Hematopoietic multipotent progenitor cell treated with erythropoietin and hydrocortisone succinate and interleukin-3 and kit ligand, for 8 days (in vitro differentiated cells): ENCODE measurements at places on chromosomes 6 and 20.

DNA sequence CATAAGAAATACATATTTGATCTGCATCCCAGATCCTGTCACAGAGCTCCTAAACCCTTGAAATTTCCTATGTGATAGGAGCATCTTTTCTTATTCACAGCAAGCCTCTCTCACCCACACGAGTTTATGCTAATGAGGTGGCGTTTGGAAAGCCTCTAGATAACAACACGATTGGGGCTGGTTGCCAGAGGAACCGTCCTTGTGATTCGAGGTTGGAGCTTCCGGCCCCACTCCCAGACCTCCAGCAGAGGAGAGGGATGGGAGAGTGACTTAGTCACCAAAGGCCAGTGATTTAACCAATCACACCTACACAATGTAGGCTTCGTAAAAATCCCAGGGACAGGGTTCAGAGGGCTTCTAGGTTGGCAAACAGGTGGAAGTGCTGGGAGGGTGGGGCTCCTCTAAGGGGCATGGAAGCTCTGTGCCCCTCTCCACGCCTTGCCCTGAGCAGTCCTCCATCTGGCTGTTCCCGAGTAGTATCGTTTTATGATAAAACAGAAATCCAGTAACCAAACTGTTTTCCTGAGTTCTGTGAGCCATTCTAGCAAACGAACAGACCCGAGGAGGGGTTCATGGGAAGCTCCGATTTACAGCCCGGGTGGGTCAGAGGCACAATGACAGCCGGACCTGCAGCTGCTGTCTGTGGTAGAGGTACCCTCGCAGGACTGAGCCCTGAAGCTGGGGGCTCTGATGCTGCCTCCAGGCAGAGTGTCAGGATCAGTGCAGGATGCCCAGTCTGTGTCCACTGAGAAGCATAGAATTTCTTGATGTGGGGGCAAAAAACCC lies 238.1 kb upstream of the ARID1B start:
- DNase-seq: no peak

GRCh38 chr20:63280929-63281545 lies 8.4 kb downstream of the ARFGAP1 start:
- no peak for DNase-seq

DNA sequence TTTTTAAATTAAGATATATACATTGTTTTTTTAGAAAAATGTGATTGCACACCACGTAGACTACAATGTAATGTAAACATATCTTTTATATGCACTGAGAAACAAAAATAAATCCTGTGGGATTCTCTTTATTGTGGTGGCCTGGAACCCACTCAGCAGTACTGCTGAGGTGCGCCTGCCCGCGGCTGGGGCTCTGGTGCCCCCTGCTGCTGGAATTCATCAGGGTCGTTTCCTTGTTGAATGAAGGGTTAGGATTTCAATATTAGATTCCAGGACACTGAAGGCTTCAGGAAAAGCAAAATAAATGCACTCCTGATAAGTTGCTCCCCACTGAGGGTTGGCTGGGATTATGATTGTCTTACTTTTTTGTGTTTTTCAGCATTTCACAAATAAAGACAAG lies 175.8 kb upstream of the GGTLC1 start:
- no peak for DNase-seq

DNA sequence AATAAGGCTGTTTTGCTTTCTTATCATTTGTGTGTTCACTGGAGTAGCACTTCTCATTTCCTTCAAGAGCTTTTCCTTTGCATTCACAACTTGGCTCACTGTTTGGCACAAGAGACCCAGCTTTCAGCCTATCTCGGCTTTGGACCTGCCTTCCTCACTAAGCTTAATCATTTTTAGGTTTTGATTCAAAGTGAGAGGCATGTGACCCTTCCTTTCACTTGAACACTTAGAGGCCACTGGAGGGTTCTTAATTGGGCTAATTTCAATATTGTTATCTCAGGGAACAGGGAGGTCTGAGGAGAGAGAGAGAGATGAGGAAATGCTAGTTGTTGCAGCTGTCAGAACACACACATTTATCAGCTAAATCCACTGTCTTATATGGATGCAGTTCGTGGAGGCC lies 82.9 kb upstream of the SCAF8 start:
- peak; percentile 94 for DNase-seq

GRCh38 chr6:2524090-2524489 lies 226.6 kb downstream of the MYLK4 start:
- DNase-seq: peak; percentile 47

- no peak for DNase-seq
These were observed 315.7 kb upstream of the NT5E start for GRCh38 chr6:85134172-85134571.

GRCh38 chr6:109465772-109466171 lies 10.2 kb upstream of the MICAL1 start:
- no peak for DNase-seq

- no peak for DNase-seq
These were observed 233.0 kb downstream of the GMPR start for GRCh38 chr6:16471222-16471909.

DNA sequence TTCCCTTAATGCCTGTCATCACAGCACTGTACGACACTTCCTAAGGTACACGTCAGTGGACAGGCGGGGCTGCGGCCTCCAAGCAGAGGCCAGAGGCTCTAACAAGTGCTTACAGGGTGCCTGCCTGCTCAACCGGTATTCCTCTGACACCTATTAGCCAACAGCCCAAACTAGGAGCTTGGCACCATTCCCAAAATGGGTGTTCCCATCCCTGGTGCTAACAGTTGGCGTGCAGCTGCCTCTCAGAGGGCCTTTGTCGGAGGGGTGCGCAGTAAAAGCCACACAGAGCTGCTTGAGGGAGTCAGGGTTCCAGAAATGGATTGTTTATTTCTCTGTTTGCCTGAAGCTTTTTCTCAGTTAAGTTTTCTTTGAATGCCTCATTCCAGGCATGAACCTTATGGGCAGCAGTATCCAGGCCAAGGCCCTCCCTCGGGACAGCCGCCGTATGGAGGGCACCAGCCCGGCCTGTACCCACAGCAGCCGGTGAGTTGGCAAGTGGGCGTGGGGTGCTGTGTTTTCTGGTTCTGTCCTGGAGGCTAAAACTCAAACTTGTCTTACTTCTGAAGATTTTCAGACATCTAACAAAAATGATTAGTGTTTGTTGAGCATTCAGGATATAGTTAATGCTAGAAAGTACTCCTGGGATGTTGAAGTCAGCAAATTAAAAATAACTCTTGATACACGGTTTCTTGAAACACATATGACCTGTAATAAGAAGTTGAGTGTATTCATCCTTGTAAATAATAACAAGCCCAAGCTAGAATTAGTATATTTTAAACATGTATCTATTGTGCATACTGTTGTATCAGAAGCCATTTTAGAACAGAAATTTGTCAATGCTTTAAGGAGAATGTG lies 124.7 kb downstream of the TMEM242 start:
- peak; percentile 70 for DNase-seq

DNA sequence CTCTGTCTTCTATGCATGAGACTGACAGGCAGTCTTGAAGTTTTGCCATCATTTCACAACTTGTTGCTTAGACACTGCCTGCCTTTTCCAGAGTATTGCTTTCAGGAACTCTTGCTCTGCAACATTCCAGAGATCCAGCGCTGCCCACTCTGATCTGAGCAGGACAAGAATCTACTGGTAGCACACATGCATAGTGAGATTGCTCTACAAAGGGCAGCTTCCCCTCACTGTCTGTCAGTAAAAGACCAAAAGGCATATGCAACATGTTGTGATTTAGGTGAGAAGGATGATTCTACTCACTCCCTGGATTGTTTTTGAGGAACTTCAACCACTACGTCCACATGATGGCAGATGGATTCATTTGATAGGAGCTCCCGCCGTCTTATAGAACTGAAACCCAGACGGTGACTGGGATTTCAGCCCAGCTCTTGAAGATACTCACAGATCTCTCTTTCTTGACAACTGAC lies 259.1 kb downstream of the ARID1B start:
- DNase-seq: peak; percentile 35

DNA sequence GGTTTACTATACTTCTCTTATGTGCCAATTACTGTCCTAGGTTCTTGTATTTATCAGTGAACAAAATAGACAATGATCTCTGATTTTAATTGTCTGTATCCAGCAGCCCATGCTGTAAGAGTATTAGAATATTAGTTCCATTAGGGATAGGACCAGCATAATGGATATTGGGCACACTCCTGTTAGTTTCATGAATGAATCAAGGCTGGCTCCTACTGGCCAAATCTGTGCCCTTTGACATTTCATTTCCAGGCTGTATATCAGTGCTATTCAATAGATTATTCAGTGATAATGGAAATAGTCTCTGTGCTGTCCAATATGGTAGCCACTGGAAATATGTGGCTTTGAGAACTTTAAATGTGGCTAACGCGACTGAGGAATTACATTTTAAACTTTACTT lies 1007.9 kb upstream of the FLRT3 start:
- no peak for DNase-seq

DNA sequence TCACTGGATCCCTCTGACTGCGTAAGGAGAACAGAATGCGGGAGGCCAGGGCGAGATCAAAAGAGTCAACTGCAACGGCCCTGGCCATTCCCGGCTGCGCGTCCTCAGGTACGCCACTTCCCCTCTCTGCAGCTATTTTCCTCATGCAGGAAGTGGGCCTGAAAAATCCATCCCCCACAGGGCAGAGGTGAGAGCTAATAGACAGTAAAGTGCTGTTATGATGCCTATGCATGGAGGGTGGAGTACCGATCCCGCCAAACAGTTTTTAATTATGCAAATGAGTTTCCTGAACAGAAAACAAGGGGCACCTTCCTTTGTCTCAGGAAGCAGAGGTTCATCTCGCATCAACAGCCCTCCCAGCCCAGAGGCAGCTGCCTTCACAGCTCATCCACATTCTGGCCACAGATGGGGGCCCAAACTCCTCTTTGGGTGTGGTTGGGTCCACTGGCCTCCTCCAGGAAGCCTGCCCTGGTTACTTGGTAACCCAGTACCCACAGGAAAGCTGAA lies 9.3 kb downstream of the PREX1 start:
- DNase-seq: no peak

DNA sequence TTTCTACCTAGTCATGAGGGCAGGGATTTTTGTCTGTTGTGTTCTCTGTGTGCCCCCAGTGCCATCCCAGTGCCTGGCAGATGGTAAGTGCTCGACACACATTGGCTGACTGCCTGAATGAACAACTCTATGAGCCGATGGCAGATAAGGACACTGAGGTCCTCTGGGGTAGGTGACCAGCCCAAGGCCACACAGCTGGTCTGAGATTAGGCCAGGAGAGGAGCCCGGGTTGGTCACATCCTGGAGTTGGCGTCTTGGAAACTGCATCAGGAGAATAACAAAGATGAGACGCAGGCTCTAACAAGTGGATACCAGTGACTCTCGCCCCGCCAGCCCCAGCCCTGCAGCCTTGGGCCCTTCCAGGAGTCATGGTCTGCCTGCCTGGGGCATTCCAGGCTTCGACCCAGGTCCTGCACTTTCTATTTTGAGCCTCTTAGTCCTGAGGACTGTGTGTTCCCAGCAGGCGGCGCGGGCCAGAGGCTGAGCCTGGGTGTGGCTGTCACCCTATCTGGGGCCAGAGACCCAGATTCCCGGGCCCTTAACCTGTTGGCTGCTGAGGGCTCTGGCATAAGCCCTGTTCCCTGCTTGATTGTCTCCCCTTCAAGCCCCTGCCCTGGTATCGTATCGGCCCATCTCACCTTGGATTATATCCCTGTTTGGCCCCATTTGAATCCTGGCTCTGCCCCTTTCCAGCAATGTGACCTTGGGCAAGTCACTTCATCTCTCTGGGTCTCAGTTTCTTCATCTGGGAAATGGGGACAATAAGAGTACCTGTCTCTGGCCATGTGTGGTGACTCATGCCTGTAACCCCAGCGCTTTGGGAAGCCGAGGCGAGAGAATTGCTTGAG lies 88.3 kb downstream of the CEBPB start:
- DNase-seq: peak; percentile 39

- no peak for DNase-seq
These were observed 6.5 kb upstream of the RNF24 start for GRCh38 chr20:4021906-4022305.

DNA sequence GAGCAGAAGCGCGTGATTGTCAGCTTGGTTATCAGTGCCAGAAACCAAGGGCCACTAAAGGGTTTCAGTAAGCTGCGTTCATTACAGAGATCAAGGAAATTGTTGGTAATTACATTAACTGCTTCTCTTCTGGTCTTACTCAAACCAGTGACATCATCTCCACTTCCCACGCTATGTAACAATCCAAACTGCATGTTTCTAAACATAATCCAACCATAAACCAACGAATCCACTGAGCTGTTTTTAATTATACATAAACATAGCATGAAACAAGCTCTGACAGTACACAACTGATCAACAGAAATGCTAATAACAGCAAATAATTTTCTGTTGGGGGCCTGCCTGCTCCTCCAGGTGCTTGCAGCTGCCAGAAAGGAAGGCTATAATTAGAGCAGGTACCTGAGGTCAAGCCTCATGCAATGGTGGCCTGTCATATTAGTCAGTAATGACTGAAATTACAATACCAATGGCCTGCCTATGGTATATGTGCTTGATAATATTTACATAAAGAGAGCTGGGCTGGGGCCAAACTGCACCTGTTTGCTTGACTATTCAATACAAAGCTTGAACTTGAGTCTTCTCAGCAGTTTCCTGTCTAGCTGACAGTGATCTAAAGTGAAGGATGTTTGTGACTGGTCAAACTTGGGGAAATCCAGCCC lies 40.1 kb downstream of the ILRUN start:
- peak; percentile 77 for DNase-seq

- peak; percentile 8 for DNase-seq
These were observed 271.5 kb downstream of the FOXA2 start for GRCh38 chr20:22312744-22313346.

GRCh38 chr6:118344014-118344670 lies 204.0 kb upstream of the PLN start:
- DNase-seq: no peak

GRCh38 chr6:106799031-106799894 lies 169.9 kb downstream of the QRSL1 start:
- peak; percentile 16 for DNase-seq

- no peak for DNase-seq
These were observed 204.7 kb upstream of the EXOC2 start for GRCh38 chr6:897528-898207.

- no peak for DNase-seq
These were observed 17.2 kb upstream of the NCR2 start for GRCh38 chr6:41318261-41318653.

DNA sequence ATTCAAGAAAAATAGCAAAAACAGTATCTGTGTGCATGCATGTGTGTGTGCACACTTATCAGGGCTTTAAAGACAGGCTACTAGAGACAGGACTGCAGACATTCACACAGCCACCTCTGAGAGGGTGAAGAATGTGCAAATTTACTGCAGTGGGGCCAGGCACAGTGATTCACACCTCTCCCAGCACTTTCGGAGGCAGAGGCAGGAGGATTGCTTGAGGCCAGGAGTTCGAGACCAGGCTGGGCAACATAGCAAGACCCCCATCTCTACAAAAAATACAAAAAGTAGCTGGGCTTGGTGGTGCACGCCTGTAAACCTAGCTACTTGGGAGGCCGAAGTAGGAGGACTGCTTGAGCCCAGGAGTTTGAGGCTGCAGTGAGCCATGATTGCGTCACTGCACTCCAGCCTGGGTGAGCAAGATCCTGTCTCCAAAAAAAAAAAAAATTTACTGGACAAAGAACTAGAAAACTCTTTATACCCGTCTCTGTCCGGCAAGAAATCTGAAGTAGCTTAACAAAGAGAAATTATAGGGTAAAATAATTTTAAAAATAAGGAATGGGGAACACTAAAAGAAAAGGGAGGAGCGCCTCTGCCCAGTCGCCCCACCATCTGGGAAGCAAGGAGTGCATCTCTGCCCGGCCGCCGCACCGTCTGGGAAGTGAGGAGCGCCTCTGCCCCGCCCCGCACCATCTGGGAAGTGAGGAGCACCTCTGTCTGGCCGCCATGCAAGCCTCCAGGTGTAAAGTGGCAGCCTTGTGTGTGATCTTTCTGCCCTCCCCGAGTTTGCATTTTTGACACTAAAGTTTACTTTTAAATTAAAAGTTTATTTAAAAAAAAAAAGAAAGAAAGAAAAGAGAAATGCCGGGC lies 105.1 kb downstream of the ZMYND8 start:
- no peak for DNase-seq
